Breast epithelium (tissue), 4 donors: ENCODE measurements at places on chromosomes 12 and 14. TPM values are rescaled to one million over a fixed set of nuclear protein-coding genes. Genes with fewer than 3 reads are reported as not detected.

The PLEKHH1 gene
- 14.7 TPM for total RNA-seq

DNA sequence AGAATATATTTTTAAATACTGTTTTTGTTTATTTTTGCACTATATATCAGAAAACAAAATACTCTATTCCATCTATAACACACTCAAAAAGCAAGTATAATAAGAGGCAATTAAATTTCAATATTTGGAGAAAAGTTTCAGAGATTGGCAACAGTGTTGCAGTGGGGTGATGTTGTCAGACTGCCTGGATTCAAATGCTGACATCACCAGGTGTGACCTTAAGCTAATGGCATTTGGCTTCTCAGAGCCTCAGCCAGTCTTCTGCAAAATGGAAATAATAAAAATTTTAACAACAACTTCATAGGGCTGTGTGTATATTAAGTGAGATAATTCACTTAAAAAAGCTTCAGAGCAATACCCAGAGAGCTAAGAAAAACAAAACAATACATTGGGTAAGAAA, 74.7 kb downstream of the TMTC1 start:
- no peak overlapping the region for H3K27ac ChIP-seq
- H3K4me1 ChIP-seq = no peaks in the 10 kb centered on the region
- H3K27me3 ChIP-seq = no peaks in the 10 kb centered on the region
- no peak for DNase-seq

GRCh38 chr12:14410841-14411569, 45.5 kb downstream of the ATF7IP start:
- no peak for DNase-seq
- H3K4me3 ChIP-seq = no peak overlapping the region
- no peaks in the 10 kb centered on the region for H3K27me3 ChIP-seq
- no peaks in the 10 kb centered on the region for H3K4me1 ChIP-seq

- H3K4me3 ChIP-seq = no peak overlapping the region
- no peaks in the 10 kb centered on the region for H3K36me3 ChIP-seq
- no peaks in the 10 kb centered on the region for H3K27me3 ChIP-seq
- no peaks in the 10 kb centered on the region for H3K4me1 ChIP-seq
- no peak overlapping the region for H3K27ac ChIP-seq
These were observed 68.4 kb upstream of the KITLG start for GRCh38 chr12:88648625-88649024.

- no peak for DNase-seq
- no peaks in the 10 kb centered on the region for H3K27me3 ChIP-seq
- H3K27ac ChIP-seq = no peak overlapping the region
- H3K4me3 ChIP-seq = no peak overlapping the region
- H3K4me1 ChIP-seq = no peaks in the 10 kb centered on the region
- H3K36me3 ChIP-seq = no peaks in the 10 kb centered on the region
These were observed 1349.6 kb upstream of the FLRT2 start for GRCh38 chr14:84180336-84180735.

The SNX6 gene
- total RNA-seq = 64.2 TPM

The AKAP6 gene
- 4.6 TPM for total RNA-seq

- no peaks in the 10 kb centered on the region for H3K36me3 ChIP-seq
- no peak overlapping the region for H3K4me3 ChIP-seq
- H3K4me1 ChIP-seq = no peaks in the 10 kb centered on the region
- no peak for DNase-seq
These were observed 577.8 kb downstream of the RPS29 start for GRCh38 chr14:49008363-49008762.

The HAL gene
- 4.3 TPM for total RNA-seq

DNA sequence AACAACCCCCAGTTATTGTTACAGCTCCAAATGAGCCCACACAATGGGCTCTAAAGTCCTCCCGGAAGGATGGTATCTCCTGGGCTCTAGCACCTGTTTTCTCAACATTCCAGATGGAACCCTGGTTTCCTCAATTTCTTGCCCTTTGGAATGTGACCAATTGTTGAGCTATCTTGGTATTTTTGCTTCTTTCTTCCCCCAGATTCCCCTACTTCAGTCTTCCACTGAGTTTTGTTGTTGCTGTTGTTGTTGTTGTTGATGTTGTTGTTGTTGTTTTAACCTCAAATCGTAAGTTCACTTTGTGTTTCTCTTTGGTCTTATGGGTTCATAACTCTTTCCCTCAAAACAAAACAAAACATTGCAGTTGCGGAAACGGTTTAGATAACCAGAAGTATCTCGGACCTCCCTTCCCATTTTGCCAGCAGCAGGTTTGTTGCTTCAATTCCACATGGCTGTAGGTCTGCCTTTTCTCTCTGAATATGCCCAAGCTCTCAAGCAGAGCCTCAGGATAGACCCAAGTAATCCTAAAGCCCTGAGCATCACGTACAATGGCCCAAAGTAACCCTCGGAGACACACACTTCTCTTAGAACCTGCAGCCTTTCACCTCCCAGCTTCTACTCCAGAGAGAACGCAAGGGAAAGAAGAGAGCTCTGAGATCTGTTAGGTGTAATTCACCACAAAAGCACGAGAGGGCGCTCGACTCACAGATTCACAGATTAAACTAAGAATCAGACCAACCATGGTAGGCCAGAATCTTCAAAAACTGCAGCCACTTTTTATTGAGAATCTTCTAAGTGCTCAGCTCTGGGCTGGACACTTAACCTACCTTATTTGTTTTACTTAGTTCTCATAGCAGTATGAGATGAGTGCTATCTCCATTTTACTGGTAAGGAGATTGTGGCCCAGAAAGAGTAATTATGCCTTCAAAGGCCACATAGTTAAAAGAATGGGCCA, 1.0 kb upstream of the DDX23 start:
- H3K4me1 ChIP-seq = no peaks in the 10 kb centered on the region
- no peaks in the 10 kb centered on the region for H3K27me3 ChIP-seq
- peak; percentile 91 for DNase-seq
- H3K36me3 ChIP-seq = no peaks in the 10 kb centered on the region
- peak overlapping the region; percentile 88 for H3K4me3 ChIP-seq
- H3K27ac ChIP-seq = peak overlapping the region; percentile 88

DNA sequence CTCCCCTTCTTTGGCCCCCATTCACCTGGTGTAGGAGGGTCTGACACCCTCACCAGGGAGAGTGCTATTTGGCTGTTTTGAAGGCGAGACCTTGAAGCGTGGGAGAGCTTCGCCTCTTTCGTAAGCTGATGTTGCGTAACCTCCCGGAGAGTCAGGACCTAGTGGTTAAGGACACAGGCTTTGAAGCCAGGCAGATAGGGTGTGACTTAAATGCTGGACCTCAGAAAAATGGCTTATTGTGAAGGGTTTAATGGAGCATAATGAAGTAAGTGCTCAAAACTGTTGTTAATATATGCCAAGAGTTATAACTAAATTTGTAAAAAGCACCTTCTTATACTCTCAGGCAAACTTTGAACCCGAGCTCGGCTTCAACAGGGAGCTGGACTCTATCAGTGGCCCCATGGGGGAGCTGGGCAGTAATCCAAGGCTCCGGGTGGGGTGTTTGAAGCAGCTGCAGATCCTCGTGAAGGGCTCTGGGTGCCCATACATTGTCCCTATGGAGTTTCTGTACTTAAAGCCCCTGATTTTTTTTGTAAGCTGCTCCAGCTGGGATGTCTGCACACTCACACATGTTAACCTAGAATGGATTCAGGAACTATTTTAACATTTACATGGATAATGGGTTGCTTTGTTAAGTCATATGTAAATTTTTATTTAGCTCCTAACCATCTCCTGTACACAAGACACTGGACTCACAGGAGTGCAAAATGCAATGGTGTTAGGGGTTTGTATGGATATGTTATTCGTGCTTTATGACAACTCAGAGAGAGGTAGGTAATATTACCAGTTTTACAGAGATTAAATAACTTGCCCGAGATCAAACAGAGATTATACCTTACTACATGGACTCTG, 26.0 kb downstream of the PPFIBP1 start:
- no peaks in the 10 kb centered on the region for H3K27me3 ChIP-seq
- H3K27ac ChIP-seq = peak overlapping the region; percentile 82
- peak; percentile 63 for DNase-seq
- peaks cover 8% of the 10 kb centered on the region for H3K4me1 ChIP-seq
- no peaks in the 10 kb centered on the region for H3K36me3 ChIP-seq
- H3K4me3 ChIP-seq = peak overlapping the region; percentile 23

DNA sequence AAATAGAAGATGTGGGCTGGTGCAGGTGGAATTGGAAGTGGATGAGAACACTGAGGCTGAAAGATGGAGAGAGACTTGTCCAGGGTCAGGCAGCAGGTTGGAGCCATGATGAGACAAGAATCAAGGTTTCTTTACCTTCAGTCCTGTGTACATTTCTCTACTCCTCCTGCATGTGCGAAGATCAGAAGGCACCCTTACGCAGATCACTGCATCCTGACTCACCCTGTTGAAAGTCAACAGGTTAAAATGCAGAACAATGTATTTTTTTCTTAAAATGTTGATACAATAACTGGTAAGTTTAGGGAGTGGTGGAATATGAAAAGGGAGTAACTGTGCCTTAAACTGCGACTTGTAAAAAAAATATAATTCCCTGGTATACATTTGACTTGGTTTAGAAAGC, 47.8 kb downstream of the TESPA1 start:
- no peak overlapping the region for H3K27ac ChIP-seq
- DNase-seq = no peak
- H3K4me3 ChIP-seq = no peak overlapping the region
- no peaks in the 10 kb centered on the region for H3K4me1 ChIP-seq

GRCh38 chr14:85566603-85567002, 36.7 kb downstream of the FLRT2 start:
- H3K36me3 ChIP-seq = no peaks in the 10 kb centered on the region
- DNase-seq = no peak
- no peak overlapping the region for H3K27ac ChIP-seq
- no peak overlapping the region for H3K4me3 ChIP-seq

- no peaks in the 10 kb centered on the region for H3K4me1 ChIP-seq
- no peaks in the 10 kb centered on the region for H3K27me3 ChIP-seq
These were observed 464.9 kb downstream of the PRKD1 start for GRCh38 chr14:29462772-29463171.

- no peaks in the 10 kb centered on the region for H3K36me3 ChIP-seq
- no peak for DNase-seq
- no peaks in the 10 kb centered on the region for H3K27me3 ChIP-seq
- no peaks in the 10 kb centered on the region for H3K4me1 ChIP-seq
These were observed 34.4 kb upstream of the P2RX4 start for GRCh38 chr12:121175383-121176119.
